ENCODE measurements at places on chromosomes 13 and 19. TPM values are rescaled to one million over a fixed set of nuclear protein-coding genes. Genes with fewer than 3 reads are reported as not detected.
A peak's percentile ranks its signal among the peaks of the same experiment; 100 is the strongest.

The FBN3 gene
- total RNA-seq: 18.0 TPM

The VPS36 gene
- total RNA-seq: 35.2 TPM

DNA sequence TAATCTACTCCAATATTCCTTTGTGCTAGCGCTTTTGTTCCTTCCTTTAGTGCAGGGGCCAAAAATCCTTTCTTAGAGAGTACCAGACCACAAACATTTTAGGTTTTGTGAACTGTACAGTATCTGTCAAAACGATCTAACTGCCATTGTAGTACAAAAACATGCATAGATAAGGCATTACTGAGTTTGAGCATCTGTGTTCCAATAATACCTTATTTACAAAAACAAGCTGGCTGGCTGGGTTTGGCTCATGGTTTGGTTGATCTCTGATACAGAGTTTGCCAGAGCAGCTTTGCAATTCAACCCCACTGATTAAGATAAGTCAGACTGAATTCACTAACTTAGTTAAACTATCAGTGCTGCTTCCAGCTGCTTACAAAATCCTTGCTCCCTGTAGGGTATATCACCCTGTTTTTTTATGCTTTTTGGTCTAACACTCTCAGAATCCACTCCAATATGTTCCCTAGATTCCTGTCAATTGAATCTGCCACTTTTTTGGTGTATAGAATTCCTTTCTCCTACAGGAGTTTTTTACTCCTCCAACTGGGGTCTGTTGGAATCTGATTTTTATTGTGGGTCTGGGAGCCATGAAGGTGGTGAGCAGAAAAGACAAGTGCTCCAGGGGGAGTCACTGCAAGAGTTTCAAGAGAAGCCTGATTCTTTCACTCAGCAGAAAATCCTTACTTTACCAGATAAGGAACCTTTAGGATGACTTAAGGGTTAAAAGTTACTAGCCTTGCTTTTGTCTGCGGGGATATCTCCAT lies 1399.4 kb downstream of the EFNB2 start:
- peaks cover 5% of the 10 kb centered on the region for H3K4me1 ChIP-seq
- H3K4me3 ChIP-seq: no peak overlapping the region
- no peaks in the 10 kb centered on the region for H3K36me3 ChIP-seq
- DNase-seq: no peak
- H3K27ac ChIP-seq: no peak overlapping the region

DNA sequence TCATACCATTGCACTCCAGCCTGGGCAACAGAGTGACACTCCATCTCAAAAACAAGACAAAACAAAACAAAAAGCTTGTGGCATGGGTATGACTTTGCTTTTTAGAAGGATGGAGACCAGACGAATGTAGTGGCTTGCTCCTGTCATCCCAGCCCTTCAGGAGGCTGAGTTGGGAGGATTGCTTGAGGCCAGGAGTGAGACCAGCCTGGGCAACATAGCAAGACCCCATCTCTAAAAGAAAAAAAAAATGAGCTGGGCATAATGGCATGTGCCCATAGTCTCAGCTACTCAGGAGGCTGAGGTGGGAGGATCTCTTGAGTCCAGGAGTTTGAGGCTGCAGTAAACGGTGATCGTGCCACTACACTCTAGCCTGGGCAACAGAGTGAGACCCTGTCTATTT lies 16.4 kb upstream of the SELENOW start:
- H3K27me3 ChIP-seq: no peaks in the 10 kb centered on the region
- no peak for DNase-seq
- no peaks in the 10 kb centered on the region for H3K4me1 ChIP-seq
- H3K4me3 ChIP-seq: no peak overlapping the region

The ZNF728 gene
- total RNA-seq: not detected

GRCh38 chr13:28792992-28793391 lies 27.1 kb upstream of the MTUS2 start:
- no peak overlapping the region for H3K27ac ChIP-seq
- no peaks in the 10 kb centered on the region for H3K36me3 ChIP-seq
- DNase-seq: no peak
- H3K4me1 ChIP-seq: no peaks in the 10 kb centered on the region
- no peak overlapping the region for H3K4me3 ChIP-seq
- peaks cover 47% of the 10 kb centered on the region for H3K27me3 ChIP-seq

DNA sequence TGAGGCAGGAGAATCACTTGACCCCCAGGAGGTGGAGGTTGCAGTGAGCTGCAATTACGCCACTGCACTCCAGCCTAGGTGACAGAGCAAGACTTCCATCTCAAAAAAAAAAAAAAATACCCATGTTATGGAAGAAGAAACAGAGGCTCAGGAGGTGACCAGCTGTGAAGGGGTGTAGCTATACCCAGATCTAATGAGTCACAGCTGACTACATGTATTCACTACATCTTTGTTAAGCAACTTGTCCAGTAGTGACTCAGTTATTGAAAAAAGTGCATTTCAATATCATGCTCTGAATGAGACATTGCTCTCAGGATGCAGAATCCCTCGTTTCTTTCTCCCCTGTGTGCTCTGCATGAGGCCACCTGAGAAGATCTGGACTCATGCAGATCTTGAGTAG lies 16.1 kb upstream of the SPART start:
- peaks cover 5% of the 10 kb centered on the region for H3K4me1 ChIP-seq
- H3K27me3 ChIP-seq: no peaks in the 10 kb centered on the region
- no peak for DNase-seq

DNA sequence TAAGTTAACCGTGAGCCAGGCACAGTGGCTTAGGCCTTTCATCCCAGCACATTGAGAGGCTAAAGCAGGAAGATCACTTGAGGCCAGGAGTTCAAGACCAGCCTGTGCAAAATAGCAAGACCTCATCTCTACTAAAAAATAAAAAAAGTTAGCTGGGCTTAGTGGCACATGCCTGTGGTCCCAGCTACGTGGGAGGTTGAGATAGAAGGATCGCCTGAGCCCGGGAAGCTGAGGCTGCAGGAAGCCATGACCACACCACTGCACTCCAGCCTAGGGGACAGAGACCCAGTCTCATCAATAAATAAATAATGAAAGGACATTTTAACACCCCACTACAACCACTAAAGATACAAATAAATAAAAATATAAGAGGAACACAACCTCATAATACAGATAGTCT lies 21.6 kb downstream of the LSM14A start:
- no peak overlapping the region for H3K4me3 ChIP-seq
- peaks cover 12% of the 10 kb centered on the region for H3K4me1 ChIP-seq
- DNase-seq: no peak
- H3K27me3 ChIP-seq: no peaks in the 10 kb centered on the region

DNA sequence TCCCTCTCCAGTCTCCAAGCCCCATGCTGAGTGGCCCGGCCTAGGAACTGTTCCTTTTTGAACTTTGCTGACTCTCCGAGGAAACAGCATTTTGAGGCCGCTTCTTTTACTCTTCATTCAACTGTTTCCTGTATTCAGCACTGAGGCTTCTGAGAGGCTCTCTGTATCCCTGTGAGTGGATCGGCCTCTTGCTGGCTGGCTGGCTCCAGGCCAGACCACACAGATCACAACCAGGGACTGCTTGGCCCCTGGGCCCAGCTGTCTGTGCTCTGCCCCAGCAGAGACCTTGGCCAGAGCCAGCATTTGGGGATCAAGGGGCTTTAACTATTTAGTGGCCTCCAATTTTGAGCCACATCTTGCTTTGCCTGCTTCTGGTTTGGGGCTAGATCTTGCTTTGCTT lies 75.6 kb upstream of the KL start:
- H3K27me3 ChIP-seq: no peaks in the 10 kb centered on the region
- no peak overlapping the region for H3K27ac ChIP-seq
- H3K4me1 ChIP-seq: peaks cover 9% of the 10 kb centered on the region
- no peak overlapping the region for H3K4me3 ChIP-seq
- no peak for DNase-seq

DNA sequence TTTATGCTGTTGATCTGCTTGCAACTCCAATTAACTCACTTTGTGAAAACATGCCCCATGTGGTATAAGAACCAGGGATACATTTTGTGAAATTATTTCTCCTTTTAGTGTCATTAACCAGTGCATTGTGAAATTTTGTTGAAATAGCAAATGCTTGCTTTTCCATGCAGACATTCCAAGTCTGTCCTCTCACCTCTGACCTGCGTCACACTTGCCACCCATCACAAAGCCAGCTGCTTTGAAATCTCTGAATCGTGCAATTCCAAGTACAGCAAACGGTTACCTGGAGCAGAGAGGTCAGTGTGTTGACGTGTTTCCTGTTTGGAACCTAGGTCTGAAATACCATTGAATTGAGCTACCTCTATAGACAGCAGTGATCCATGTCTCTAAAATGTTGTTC lies 4.9 kb upstream of the SLC25A15 start:
- H3K36me3 ChIP-seq: no peaks in the 10 kb centered on the region
- peaks cover 16% of the 10 kb centered on the region for H3K4me1 ChIP-seq
- DNase-seq: no peak
- H3K27me3 ChIP-seq: no peaks in the 10 kb centered on the region
- H3K27ac ChIP-seq: no peak overlapping the region

- H3K4me1 ChIP-seq: peaks cover 15% of the 10 kb centered on the region
- H3K36me3 ChIP-seq: no peaks in the 10 kb centered on the region
- no peak overlapping the region for H3K27ac ChIP-seq
These were observed 48.0 kb upstream of the KATNAL1 start for GRCh38 chr13:30355384-30355699.

DNA sequence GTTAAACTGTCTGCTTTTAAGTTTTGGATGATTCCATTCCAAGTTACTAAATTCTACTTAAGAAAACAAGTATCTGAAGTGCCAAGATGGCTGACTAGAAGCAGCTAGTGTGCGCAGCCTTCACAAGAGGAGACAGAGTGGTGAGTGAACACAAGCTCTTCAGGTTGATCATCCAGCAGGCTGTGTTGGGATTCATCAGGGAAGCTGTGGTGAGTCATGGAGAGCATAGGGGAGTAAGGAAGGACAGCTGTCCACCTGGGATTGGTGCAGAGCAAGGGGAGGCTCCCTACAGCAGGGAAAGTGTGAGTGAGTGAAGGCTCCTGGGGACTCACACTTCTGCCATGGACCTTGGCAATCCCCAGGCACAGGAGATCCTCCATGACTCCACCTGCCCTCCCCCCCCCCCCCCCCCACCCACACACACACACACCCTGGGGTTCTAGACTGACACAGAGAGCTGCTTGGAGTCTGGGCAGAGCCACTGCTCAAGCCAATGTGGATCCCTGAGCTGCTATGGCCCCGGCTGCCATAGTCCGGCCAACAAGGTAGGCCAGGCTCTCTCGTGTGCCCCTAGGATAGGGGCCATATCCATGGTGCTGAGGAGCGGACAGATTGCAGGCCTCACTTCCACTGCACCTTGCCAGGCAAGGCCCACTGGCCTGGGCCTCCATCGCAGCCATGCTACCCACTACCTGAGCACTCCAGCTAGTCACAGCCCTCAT lies 23.5 kb downstream of the SLC25A15 start:
- no peak for DNase-seq
- no peaks in the 10 kb centered on the region for H3K4me1 ChIP-seq
- no peaks in the 10 kb centered on the region for H3K27me3 ChIP-seq
- no peak overlapping the region for H3K4me3 ChIP-seq
- H3K36me3 ChIP-seq: peaks cover 43% of the 10 kb centered on the region

DNA sequence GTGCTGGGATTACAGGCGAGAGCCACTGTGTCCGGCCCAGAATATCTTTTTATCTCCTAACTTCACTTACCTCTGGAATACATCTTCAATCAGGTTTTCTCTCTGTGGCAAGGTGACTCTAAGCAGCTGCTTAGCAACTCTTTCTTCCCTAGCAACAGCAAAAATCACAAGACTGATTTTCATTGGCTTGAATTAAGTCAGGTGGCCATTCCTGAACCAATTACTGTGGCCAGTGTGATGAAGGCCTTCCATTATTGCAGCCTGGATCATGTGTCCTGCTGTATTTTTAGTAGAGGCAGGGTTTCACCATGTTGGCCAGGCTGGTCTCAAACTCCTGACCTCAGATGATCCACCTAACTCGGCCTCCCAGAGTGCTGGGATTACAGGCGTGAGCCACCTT lies 9.0 kb upstream of the LTBP4 start:
- H3K36me3 ChIP-seq: no peaks in the 10 kb centered on the region
- peaks cover 7% of the 10 kb centered on the region for H3K4me1 ChIP-seq
- DNase-seq: no peak
- no peak overlapping the region for H3K4me3 ChIP-seq

GRCh38 chr13:39364947-39365468 lies 238.0 kb downstream of the LHFPL6 start:
- peaks cover 20% of the 10 kb centered on the region for H3K4me1 ChIP-seq
- peaks cover 8% of the 10 kb centered on the region for H3K36me3 ChIP-seq
- no peaks in the 10 kb centered on the region for H3K27me3 ChIP-seq
- H3K27ac ChIP-seq: peak overlapping the region; percentile 83
- no peak for DNase-seq
- H3K4me3 ChIP-seq: peak overlapping the region; percentile 44

DNA sequence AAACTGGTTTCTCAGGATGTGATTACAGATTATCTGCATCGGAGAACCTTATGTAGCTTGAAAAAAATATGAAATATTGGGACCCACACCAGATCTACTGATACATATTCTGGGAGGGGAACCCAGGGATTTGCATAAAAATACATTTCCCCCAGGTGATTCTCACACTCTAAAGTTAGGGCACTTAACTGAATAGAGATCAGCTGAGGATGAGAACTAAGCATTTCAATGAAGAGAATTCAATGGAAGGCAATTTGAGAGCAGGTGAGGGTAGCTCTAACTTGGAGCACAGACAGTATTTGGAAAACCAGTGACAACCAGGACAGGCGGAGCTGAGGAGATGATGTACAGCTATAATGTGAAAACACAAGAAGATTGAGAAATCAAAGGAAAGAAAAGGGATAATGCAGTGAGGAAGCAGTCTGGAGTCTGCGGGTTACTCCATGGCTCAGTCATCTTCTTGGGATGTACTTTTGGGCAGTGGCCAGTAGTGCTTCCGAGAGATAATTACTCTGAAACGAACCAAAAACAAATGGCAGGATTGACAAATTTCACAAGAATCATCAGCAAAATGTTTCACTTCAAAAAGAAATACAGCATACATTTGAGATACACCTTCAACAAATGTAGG lies 6.1 kb upstream of the OXGR1 start:
- no peaks in the 10 kb centered on the region for H3K36me3 ChIP-seq
- no peak overlapping the region for H3K27ac ChIP-seq
- no peak for DNase-seq
- H3K4me3 ChIP-seq: no peak overlapping the region

The ZNF132 gene
- 6.0 TPM for total RNA-seq

- H3K4me1 ChIP-seq: no peaks in the 10 kb centered on the region
- H3K36me3 ChIP-seq: peaks cover 42% of the 10 kb centered on the region
- no peak overlapping the region for H3K4me3 ChIP-seq
- no peak overlapping the region for H3K27ac ChIP-seq
- no peaks in the 10 kb centered on the region for H3K27me3 ChIP-seq
These were observed 24.4 kb downstream of the SLC25A15 start for GRCh38 chr13:40813667-40814454.

DNA sequence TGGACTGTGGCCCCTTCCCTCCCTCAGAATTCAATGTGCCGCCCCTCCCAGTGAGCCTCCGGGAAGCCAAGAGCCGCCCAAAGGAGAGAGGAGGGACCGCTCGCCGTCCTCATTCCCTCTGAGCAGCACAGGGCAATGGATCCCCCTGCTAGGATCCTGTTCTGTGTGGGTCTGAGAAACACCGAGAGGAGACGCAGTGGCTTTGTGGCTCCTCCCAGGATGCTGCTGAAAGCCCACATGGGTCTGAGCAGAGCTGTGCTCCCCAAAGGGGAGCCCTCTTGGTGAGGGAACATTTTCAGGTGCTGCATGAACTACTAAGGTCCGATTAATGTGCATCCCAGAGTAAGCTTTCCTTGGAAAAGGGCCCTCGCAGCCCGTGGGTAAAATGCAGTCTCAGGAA lies 30.4 kb downstream of the DHRS12 start:
- H3K27ac ChIP-seq: no peak overlapping the region
- no peaks in the 10 kb centered on the region for H3K27me3 ChIP-seq

Data from type B pancreatic cell (in vitro differentiated cells).